ENCODE measurements at places on chromosomes 2 and 18.

DNA sequence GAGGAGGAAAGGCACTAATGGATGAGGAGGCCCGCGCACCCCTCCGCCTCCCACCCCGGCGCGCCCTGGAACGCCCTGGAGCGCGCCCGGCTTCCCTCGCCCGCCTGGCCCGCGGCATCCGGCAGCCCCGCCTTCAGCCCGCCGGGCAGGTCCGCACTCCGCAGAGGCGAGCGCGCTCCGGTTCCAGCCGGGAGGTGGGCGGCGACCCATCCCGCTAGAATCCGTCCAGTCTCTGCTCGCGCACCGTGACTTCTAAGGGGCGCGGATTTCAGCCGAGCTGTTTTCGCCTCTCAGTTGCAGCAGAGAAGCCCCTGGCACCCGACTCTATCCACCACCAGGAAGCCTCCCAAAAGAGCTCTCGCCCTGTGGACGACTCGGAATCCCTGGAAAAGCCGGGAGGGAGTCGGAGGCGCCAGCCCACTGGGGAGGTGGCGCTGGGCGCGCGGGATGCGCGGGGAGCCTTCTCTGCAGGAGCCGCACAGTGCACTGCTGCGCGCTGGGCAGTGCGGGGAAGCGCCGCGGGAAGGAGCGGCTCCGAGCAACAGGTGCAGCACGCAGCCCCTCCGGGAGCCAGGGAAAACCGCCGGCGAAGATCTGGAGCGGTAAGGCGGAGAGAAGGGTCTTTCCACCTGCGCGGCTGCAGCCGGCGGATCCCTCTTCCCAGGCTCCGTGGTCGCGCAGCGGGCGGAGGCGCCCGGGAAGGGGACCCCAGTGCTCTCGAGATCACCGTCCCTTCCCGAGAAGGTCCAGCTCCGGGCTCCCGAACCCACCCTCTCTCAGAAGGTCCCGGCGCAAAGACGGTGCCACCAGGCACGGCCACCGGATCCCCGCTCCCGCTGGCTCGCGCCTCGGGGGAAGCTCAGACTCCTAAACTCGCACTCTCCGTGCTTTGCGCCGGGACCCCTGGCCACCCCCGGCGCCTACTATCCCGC is at the start of gene GALR1:
GALR1 (plus strand) TSS at position 280 of the 932 bp plus-strand sequence. CDS start 701 bp downstream, outside the sequence.
- DNase-seq, result no peak

DNA sequence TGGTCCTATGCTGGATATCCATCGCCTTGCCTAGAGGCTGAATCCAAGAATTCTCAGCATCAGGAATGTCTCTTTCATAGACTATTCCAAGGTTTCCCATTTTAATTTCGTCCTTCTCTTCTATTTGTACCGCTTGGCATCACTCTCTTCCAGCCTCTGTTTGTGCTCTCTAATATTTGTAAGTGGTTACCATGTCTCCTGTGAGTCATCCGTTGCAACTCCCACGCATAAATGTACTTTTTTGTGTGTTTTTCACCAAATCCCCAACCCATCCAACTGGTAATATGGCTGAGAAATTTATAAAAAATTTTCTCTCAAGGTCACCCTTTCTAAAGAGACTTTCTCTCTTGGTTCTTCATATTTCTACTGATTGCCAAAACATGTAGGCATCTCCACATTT is 21.8 kb downstream of the COLEC12 start:
- no peak for DNase-seq

GRCh38 chr2:8285081-8285480 is 396.8 kb upstream of the ID2 start:
- DNase-seq, result no peak

DNA sequence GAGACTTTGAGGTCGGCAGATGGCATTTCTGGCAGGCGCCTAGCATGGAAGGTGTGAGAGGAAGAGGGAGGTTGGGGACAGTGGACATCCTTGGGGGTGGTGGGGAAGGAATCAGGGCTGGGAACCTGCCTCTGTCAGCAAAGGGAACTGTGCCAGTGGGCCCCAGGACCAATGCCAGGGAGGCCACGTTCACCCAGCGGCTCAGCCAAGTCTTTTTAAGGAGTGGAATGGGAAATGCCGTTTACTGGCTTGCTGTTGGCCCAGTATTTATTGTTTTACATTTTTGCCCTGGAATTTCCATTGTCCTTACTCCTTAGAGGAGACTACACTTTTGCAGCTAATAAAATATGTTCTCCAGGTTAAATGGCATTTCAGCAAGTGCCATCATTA is 135.2 kb downstream of the MCFD2 start:
- DNase-seq, result no peak

DNA sequence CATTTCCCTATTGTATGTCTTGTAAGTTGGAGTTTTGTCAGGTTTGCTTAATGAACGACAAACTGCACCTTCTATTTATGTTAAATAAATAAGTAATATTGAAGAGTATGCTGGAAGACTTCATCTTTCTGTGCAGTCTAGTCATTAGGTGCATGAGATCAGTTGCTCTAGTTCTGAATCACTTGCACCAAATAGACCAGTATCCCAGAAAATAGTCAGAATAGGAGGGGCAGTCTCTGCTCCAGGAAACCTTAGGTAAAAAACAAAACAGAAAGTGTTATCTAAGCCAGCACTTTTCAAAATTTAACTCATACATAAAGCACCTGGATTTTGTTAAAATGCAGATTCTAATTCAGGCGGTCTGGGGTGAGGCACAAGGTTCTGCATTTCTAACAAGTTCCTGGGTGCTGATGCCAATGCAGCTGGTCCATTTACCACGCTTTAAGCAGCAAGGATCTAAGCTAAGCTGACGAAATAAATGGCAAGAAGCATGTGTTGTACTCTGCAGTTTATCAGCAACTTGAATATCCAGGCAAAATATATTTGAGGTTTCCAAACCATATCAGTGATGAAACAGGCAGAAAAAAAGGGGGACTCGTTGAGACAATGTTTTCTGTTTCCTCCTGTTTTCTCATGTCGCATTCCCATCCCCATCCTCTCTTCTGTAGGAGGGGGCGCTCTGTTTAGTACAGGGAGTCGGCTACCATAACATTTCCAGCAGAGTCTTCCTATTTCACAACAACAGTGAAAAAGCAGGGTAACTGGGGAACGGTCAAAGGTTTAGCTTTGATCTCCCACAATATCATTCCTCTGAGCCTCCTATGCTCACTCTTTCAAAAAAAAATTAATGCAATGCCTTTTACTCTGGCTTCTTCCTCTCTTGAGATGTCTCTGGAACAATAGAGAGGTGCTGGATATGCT is 106.4 kb downstream of the MBD2 start:
- DNase-seq, result no peak

DNA sequence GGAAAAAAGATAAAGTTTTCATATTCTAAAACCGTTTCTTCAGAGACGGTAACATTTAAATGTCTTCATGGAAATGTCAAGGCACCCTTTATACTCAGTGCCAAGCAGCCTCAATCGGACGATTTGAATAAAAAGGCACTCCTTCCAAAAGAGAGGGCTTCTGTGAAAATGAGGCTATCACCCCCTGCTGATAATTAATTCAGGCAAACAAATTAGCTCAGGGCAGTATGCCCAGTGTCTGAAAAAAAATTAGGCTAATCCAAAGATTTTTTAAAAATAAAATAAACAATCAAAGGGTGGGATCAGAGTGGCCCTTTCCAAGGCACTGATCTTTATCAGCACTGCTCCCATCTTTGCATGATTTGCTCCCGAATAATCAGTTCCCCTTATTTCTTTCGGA is 151.0 kb upstream of the PID1 start:
- no peak for DNase-seq

DNA sequence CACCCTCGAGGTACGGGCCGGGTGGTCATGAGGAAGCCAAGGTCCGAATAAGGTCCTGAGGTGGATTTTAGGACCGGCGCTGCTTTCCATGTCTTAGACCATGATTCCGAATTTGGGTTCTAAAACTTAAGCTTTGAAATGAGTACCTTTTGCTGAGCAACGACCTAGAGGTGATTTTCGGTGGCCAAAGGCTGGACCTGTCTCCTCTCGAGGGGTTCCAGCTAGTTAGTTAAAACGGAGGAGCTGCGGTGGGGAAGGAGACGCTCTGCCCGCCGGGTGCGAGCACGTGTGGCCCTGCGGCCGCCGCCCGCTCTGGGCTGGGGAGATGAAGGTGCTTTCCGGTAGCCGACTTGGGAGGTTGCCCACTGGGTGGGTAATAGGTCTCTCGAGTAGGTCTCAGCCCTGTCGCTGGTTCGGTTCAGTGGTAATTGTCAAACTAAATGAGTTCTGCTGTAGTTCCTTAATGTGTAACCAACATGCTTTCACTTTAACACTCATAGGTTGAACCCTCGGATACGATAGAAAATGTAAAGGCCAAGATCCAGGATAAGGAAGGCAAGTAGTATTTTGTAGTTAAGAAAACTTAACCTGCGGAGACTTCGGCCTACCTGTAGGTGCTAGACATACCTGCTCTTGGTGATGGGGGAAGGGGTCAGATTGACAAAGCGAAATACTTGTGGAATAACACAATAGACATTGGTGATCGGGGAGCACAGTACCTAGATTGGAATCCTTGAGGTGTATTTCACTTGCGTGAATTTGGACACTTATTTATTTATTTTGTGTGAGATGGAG is 572 bp downstream of the RPS27A start:
- DNase-seq, result peak; percentile 32

GRCh38 chr2:70901227-70902066 is 34.3 kb upstream of the ATP6V1B1 start:
- no peak for DNase-seq

DNA sequence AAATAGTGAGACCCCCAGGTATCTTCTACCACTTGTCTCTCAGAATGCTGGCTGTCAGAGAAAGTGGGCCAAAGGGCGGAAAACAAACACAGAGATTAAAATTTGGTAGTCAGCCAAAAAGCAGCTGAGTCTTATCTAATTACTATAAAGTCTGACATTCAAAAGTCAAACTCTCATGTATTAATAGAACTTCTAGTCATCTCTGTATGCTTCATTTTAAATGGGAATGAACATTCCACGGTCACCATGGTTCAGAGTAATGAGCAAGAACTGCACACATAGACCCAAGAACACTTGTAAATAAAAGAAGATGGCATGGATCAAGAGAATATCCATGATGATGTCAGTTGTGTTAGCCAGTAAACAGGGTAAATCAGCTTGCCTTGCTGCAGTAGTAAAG is 1267.0 kb upstream of the CHAC2 start:
- no peak for DNase-seq

- peak; percentile 79 for DNase-seq
Observed at GRCh38 chr2:135797497-135798274, 39.3 kb downstream of the LCT start.

DNA sequence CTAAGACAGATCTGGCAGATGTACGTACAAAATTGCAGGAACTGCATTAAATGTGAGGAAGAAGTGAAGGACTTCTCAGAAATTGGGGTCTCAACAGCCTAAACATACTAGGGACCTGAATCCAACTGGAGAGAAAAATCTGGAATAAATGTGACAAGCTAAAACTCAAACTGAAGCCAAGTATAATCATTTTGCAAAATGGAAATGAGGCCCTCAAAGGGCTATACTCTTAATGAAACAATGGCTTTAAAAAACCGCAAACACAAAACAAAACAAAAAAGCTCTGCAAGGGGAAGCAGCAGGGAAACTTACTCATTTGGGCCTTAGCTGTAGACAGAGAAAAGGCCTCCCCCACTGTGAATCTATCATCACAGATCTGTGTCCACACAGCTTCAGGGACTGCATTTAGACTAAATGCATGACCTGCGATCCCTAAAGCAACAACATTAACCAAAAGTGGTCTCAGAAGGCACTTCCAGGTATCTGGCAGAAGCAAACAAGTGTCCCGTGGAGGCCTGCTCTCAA is 63.2 kb downstream of the CCBE1 start:
- no peak for DNase-seq

- no peak for DNase-seq
Observed at GRCh38 chr2:129796225-129796624, 183.2 kb upstream of the RAB6C start.

- no peak for DNase-seq
Observed at GRCh38 chr2:207073801-207074678, 91.7 kb downstream of the KLF7 start.

DNA sequence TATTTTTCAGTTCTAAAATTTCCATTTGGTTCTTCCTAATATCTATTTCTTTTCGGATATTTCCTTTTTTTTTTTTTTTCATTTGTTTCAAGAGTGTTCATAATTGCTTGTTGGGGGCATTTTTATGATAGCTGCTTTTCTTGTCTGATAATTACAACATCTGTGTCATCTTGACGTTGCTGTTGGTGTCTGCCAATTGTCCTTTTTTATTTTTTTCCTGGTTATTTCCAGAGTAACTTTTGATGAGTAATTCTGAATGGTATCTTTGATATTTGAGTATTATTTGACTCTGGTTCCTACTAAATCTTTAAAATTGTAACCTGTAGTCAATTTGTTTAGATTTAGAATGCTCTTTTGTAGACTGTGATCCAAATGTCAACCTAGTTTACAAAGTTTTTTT is 51.3 kb upstream of the CHRNA1 start:
- DNase-seq, result no peak

GRCh38 chr2:229129738-229130371 is 141.2 kb downstream of the PID1 start:
- DNase-seq, result peak; percentile 68

GRCh38 chr18:78376046-78376445 is 603.6 kb upstream of the SALL3 start:
- DNase-seq, result no peak

GRCh38 chr2:23497063-23497462 is 112.1 kb downstream of the KLHL29 start:
- DNase-seq, result peak; percentile 97

- no peak for DNase-seq
Observed at GRCh38 chr2:19576411-19576810, 218.0 kb upstream of the OSR1 start.

- peak; percentile 92 for DNase-seq
Observed at GRCh38 chr18:48002933-48003365, 72.5 kb upstream of the SMAD2 start.

DNA sequence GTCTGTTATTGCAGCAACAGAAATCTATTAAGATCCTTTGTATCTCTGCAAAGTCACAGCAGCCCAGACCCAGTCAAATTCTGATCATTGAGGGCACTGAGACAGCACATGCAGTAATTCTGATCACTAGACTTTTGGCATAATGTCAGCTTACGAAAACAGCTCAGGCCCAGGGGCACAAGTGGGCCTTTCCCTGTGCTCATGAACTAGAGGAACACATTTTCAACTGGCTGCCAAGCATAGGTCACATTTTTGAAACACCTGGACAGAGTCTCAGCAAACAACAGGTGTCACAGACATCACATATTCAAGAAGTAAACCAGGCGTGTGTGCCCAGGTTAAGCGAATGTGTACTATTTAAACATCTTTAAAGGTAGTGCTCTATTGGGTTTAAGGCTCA is 13.7 kb downstream of the DOCK10 start:
- DNase-seq, result no peak

- DNase-seq, result peak; percentile 11
Observed at GRCh38 chr18:47050468-47050867, 15.0 kb upstream of the ELOA2 start.

DNA sequence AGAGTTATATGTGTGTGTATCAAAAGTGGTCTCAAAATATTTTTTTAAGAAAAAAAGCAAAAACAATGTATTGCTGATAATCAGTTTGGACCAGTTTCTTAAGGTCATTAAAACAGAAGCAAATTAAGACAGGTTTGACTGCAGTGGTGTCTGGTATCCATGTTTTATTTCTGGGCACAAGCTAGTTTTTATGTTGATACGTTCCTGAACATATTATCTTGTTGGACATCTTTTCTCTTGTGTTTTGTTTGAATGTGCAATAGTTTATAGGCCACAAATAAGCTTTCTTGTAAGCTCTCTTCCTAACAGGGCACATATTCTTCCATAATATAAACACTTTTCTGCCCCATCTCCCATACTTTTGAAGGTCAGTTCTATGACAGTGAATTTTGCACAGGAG is 74.6 kb upstream of the FAM117B start:
- no peak for DNase-seq

GRCh38 chr2:9244985-9245544 is 38.5 kb downstream of the ASAP2 start:
- DNase-seq, result peak; percentile 39
